Cardiac fibroblast (primary cell): ENCODE measurements at places on chromosomes 12 and 14.

- peak; percentile 37 for DNase-seq
These were observed 26.3 kb downstream of the BATF start for GRCh38 chr14:75548544-75548943.

GRCh38 chr14:98725191-98725590 lies 546.8 kb downstream of the BCL11B start:
- DNase-seq = no peak

DNA sequence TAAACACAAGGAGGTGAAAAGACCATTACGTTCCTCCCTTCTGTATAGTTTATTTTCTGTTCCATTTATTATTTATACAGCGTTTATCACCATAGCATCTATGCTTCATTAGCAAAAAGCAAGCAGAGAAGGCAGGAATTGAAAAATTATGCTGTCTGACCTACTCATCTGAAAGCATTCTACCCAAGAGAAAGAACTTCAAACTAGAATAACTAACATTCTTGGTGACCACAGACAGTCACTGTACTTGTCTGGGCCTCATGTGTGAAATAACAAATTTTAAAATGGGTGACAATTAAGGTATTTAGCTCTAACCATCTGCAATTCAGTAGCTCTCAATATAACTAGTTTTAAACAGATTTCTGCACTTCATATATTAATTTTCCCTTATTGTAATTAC lies 29.3 kb upstream of the PDE3A start:
- DNase-seq = no peak

GRCh38 chr14:94945615-94946014 lies 175.7 kb upstream of the GSC start:
- DNase-seq = no peak

- no peak for DNase-seq
These were observed 490.2 kb downstream of the NELL2 start for GRCh38 chr12:44385964-44386363.

DNA sequence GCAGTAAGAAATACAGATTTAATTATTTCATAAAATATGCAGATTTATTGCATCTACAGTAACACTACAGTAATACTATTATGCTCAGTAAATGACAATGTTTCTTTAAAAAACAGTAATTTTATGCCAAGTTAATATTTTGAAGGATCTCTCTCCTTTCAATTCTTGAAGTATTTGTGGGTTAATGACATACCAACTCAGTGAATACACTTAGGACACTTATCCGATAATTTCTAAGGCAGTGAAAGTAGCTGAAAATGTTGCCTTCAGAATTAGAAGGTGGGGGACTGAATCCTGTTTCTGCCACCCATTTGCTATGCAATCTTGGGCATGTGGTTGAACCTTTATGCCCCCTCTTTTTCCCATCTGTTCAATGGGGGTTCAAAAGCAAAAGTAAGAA lies 24.8 kb upstream of the IFNG-AS1 start:
- DNase-seq = no peak

- DNase-seq = no peak
These were observed 32.1 kb downstream of the SNRNP35 start for GRCh38 chr12:123490089-123490488.

- peak; percentile 82 for DNase-seq
These were observed 9.8 kb upstream of the RIMKLB start for GRCh38 chr12:8687846-8688601.

DNA sequence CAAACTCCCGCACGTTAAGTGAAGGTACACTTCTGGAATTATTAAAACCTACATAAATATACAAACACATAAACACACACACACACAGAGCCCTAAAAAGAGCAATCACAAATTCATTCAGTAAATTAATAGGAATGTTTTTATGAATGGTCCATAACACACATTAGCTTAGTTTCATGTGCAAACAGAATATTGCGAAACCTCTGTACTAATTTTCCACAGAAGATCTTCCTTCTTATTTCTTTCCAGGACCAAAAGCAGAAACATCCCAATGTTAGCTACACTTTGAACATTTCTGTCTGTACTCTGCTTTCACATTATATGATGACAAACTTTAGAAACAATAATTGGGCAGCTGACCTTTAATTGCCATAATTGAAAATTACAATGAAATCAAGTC lies 101.6 kb downstream of the SOX5 start:
- DNase-seq = no peak

DNA sequence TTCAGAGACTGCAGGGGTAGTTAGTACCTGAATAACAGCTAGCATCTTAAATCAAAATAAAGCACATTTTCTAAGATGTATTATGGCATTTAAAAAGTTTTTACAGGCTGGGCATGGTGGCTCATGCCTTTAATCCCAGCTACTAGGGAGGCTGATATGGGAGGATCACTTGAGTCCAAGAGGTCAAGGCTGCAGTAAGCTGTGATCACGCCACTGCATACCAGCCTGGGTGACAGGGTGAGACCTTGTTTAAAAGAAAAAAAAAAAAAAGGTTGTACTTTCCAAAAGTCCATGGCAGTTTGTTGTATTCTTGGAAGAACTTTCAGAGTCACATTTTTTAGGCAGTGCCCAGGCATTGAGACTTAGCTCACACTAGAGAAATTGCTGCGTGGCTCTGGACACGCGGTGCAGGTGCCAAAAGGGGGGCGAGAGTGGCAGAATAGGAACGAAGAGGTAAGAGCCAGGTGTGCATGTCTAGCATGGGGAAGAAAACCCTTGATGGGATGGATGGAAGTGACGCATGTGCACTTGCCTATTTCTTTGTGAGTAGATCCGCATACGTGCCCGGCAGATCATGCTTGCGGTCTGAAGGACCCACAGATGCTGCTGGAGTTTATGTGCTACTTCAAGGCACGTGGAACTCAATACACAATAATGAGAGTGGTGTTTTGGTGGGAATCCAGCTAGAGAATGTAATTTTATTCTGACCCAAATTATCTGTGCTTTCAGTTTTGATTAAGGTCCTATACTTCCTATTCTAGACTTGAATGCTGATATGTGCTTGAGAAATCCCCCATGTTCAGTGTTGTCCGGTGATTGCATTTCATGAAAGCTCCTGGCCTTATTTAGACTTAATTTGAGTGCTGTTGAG lies 11.9 kb downstream of the ANKRD13A start:
- DNase-seq = no peak

DNA sequence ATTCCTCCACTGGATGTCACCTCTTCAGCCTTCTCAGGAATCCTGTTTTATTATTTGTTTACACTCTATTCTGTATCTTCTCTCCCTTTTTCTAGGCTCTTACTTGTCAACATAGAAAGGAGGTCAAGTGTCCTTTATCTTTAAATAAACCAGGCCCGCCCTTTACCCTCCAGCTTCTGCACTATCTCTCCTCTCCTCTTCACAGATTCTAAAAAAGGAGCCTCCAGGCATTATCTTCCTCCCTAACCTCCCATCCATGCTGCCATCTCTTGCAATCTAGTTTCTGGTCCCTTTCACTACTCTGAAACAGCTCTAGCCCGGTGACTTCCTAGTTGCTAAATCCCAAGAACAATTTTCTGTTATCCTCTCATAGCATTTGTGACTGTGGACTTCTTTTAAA lies 24.1 kb upstream of the ARID2 start:
- DNase-seq = no peak

DNA sequence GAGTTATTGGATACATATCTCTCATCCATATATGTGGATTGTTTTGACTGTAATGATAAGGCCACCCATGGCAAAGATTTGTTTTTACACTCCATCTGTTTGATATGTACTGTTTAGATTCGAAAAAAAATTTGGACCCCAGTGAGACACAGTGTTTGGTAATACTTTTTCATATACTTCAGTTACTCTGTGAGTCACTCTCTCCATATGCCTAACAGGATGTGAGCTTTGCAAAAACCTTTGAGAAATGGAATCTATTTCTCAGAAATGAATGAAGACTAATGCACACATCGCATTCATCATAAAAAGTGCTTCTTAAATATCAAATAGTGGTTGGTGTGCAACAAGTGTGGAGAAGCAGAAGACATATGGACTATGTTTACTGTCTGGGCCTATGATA lies 781.5 kb downstream of the SLC6A15 start:
- DNase-seq = peak; percentile 42

DNA sequence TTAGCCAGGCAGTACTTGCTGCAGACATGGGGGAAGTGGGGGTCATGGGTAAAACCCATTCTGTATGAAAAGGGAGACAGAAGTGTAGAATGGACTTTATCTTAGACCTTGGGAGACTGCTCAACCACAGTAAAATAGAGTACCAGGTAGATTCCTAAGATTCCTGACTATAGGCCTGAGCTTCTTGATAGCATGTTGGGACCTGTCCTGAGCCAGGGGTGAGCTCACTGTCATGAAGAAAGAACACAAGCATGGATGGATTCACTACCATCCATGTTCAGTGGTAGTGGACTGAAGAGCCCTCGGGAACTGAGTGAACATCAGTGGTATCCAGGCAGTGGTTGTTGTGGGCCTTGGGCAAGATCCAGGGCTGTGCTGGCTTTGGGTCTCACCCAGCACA lies 1003.8 kb downstream of the TMTC2 start:
- no peak for DNase-seq

DNA sequence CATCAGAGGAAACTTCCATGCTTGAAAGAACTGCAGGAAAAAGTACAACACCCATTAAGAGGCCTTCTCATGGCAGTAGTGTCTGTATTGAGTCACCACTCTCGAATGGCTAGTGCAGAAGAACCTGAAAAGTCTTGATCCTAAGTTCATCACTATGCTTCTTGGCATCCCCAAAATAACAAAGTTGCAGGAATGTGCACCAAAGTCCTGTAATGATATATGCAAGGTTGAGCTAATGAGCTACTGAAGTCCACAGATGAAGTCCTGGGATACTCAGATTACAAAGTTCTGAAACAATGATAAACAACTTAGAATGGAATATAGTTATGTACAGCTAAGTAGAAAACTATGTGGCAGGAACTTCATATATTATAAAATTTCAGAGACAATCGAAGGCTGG lies 545.4 kb downstream of the FOXG1 start:
- DNase-seq = peak; percentile 44

- DNase-seq = no peak
These were observed 56.7 kb downstream of the RGS6 start for GRCh38 chr14:71988939-71989338.

- DNase-seq = peak; percentile 57
These were observed 9.5 kb upstream of the IRF2BPL start for GRCh38 chr14:77037938-77038568.

DNA sequence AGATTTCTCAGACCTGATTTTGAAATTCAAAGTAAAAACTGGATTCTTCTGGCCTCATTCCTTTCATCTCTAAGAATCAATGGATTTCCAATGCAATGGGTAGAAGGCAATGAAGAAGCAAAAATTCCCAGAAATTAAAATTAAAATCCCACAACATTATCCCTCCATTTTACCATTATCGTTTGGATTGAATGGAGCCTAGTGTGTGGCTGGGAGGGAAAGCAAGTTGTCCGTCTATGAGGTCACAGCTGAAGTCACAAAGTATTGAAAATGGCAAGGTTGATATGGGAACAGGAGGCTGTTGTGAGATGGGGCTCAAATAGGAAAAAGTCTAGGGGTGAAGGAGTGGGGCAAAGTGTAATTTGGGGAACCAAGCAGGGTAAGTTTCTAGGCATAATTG lies at the start of gene C12orf54:
TSS of gene C12orf54 (plus strand) at position 301 of the 400 bp plus-strand sequence. CDS start 799 bp downstream, outside the sequence.
- DNase-seq = no peak

GRCh38 chr12:53217051-53217930 lies 10.2 kb upstream of the ITGB7 start:
- peak; percentile 35 for DNase-seq

GRCh38 chr14:51293149-51293911 lies 53.3 kb downstream of the TMX1 start:
- DNase-seq = peak; percentile 76

GRCh38 chr12:54370171-54370730 lies 6.0 kb upstream of the GPR84 start:
- peak; percentile 94 for DNase-seq

- no peak for DNase-seq
These were observed 366.1 kb downstream of the MED13L start for GRCh38 chr12:115911360-115911759.

DNA sequence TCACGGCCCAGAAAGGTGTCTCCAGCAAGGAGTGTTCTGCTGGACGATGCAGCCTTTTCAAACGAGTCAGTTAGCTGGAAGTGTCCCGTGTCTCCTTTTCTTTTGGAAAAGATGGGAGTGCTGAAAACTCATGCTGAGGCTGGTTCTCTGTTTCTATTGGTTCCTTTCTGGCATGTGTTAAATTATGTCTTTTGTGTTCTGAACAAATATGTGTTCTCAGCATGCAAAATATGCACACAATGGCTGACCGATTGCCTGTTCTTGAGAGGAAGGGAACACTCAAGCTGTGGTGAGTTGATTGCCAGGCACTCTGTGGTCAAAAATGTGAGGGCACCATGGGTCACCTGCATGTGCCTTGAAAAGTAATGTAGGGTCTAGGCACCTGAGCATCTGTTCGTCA lies 181.3 kb downstream of the CACNA1C start:
- no peak for DNase-seq

GRCh38 chr12:74514098-74514872 lies 23.4 kb upstream of the ATXN7L3B start:
- DNase-seq = no peak

DNA sequence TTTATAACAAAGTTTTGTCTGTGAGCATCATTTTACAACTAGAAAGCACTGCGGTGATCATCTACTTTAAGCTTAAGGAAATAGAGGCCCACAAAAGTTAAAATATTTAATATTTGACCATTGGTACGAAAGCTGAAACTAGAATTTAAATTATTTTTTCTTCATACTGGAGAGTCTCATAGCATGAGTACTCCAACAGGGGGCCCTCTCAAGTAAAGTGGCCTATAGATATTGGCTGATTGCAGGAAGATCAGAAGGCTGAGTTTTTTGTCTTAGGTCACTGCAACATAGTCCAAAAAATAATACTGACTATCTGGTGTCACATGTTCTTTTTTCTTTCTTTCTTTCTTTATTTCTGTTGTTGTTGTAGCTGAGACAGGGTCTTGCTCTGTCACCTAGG lies 75.3 kb upstream of the ZDHHC17 start:
- DNase-seq = no peak

DNA sequence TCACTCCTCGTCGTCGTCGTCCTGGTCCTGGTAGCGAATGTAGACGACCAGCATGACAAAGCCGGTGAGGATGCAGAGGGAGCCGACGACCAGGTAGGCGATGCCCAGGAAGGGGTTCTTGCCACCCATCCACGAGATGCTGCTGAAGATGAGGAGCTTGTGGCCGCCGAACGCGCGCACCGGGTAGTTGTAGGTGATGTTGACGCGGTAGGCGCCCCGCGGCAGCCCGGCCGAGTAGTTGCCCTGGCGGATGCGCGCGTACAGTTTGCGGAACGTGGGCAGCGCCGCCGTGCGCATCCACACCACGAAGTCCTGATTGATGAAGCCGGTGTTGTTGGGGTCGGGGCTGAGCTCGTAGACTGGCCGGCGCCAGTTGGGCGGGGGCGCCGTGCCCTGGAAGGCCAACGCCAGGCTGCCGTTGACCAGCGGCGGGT lies 1.0 kb downstream of the TMEM30B start:
- DNase-seq = no peak

- peak; percentile 62 for DNase-seq
These were observed 36.6 kb upstream of the PIK3C2G start for GRCh38 chr12:18224745-18225144.
